ENCODE measurements at places on chromosomes 2 and 18.

- DNase-seq, result no peak
Measured at GRCh38 chr2:9678544-9678943, 47.7 kb upstream of the YWHAQ start.

GRCh38 chr18:55878224-55878623 is 290.2 kb upstream of the TCF4 start:
- DNase-seq, result no peak

- DNase-seq, result no peak
Measured at GRCh38 chr2:225233234-225233633, 166.3 kb upstream of the NYAP2 start.

DNA sequence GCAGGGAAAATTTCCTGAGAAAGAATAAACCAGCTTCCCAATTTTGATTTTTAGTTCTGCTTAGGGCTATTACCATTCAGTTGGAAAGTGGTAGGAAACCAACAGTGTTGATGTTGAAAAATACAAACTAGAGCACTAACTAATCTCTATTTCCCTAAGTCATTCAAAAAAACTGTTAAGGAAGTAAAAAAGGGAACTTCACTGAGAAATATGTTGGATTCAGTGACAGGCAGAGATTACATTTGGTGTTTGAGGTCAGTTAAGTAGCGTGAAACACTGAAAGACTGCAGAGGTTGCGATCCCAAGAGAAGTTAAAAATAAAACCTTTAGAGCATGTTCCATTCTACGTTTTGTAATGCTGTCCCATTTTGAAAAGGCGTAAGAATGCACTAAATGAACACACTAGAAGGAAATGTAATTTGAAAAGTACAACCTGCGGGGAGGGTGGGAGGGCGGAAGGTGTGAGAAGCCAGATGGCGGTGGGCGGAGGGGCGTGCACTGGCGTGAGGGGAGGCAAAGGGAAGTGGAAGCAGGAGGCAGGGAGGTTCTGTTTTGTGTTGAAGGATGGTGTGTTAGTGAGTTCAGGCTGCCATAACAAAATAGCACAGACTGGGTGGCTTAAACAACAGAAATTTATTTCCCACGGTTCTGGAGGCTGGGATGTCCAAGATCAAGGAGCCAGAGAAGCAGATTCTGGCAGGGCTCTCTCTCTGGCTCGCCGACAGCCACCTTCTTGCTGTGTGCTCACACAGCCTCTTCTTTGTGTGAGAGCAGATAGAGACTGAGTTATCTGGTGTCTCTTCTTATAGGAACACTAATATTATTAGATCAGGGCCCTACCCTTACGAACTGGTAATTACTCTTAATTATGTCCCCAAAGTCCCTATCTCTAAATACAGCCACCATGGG is 94.3 kb upstream of the KCTD1 start:
- no peak for DNase-seq

GRCh38 chr2:233223059-233223894 is 28.2 kb upstream of the ATG16L1 start:
- DNase-seq, result no peak

DNA sequence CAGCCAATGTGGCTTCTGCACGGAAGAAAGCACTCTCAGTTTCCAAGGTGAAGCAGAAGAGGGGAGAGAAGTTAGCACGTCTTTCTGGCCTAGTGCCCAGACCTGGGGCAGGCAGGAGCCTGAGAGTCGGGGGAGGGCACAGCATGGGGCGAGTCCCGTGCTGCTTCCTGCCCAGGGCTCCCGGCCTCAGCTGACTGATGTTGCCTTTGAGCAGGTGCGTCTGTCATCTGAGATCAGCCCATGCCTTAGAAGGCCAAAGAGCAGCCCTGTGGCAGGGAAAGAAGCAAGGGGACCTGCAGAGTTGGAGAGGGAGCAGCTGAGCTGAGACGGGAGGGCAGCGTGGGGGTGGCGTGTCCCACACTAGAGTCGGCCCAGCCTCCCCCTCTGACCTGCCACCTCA is 3.3 kb downstream of the KCNIP3 start:
- DNase-seq, result no peak

- no peak for DNase-seq
Measured at GRCh38 chr2:160433466-160434140, 60.0 kb downstream of the RBMS1 start.

DNA sequence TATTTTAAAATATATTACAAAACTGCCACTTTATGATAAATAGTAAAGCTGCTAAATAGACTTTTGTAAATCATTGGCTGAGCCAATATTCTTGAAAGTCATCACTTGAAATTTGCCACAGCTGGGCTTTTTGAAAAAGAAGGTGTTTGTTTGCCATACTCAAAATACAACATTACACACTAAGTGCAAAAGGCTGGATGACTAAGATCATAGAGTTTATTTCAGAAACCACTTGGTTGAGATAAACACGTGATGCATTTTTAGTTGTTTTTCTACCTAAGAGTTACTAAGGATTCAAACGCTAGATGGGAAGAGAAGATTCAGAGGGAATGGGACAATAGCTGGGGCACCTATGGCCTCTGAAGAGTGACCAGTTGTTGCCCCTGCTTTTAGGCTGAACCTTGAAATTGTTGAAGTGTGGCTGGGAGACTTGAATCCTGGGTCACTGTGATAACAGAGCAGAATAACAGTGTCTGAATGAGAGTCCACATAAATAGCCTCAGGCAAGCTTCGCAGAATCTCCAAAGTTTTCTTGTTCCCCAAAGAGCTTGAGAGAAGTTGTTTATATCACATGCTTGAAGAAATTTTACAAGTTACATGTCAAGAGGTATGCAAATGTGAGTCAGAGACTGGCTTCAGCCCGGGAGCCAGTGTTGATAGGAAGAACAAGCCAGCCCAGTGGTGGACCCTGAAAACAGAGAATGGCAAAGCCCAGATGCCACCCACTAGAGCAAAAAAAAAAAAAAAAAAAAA is 409.8 kb downstream of the GPD2 start:
- DNase-seq, result no peak

DNA sequence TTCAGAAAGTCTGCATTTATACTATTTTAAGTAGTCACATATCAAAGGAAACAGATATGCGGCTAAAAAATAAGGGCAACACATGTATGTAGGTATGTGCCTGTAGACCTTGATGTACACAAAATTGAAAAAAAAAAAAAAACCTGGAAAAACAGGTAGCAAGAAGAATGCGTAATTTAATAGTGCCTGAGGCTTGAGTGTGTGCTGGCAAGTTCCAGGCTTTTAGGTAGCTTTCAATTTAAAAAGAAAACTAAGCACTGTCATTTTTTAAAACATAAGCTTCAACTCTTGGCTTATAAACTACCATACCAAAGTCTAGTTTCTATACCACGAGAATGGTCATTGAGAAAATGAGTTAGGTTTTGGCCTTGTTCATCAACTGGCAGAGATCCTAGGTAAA is 72.3 kb downstream of the OTX1 start:
- DNase-seq, result no peak

- no peak for DNase-seq
Measured at GRCh38 chr2:188280811-188281222, 10.9 kb upstream of the GULP1 start.

DNA sequence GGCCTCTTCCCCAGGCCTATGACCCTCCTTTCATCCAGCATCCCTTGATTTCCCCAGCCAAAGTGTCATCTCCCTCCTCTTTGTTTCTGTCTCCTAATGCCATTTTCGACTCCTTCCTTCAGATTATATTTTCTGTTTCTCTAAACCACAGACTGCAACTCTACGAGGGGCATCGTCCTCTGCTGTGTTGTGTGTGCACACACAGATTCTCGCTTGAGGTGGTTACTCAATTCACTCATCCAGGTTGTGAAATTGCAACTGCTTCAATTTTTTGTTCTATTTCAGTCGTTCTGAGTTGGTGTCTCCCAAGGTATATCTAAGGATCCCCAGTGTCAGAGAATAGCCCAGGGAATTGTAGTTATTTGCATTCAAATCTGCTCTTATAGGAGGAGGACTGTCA is 113.5 kb upstream of the NDUFV2 start:
- DNase-seq, result no peak

DNA sequence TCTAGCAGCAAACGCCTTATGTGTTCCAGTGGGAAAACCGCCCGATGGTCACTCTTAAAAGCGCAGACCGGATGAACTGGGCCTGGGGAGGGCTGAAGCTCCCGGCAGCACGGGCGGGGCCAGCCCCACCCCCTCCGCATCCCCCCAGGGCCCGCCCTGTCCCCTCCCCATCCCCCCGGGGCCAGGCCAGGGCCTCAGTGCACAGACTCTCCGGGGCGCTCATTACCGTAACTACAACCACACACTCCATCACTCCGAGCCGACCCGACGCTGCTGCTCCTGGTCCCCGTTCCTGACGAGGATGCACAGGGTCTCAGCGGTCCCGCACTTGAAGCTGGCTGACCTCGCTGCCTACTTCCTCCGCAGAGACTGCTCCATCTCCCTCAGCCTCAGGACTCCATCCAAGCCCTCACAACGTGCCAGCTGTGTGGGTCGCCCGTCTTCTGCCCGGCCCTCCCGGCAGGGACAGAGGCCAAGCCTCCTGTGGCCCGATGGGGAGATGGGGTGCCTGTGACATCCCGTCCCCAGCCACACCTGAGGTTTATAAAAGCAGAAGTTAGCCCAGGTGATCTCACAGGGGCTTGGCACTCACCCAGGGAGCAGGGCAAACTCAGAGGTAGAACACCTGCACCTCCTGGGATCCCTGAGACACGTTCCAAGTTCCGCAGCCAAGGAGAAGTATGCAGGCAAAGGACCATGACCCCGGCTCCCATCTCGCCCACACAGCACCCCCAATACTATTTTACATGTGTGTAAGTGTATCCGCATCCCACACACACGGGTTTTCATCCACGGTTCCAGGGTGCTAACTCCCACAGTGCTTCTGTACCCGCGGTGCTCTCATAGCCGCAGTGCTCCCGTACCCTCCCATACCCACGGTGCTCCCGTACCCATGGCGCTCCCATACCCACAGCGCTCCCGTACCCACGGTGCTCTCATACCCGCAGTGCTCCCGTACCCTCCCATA is 36.0 kb downstream of the SLC66A2 start:
- DNase-seq, result no peak

DNA sequence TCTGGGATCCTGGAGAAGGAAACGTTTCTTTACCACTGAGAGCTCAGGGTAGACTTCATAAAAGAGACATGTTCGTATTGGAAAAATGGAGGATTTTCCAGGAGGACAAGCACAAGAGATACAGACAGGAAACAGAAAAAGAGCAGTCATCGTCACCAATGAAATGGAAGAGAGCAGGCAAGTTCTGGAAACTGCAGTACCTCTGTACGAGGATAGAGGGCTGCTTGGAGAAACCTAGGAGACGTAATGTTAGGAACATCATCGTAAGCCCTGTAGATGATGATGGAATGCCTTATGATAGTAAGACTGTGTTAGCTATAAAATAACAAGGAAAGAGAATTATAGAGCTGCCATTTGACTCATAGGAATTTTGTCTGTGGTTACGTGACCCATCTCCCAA is 121.1 kb upstream of the KLHL14 start:
- DNase-seq, result no peak

- DNase-seq, result no peak
Measured at GRCh38 chr18:11750581-11751310, 61.7 kb downstream of the GNAL start.

DNA sequence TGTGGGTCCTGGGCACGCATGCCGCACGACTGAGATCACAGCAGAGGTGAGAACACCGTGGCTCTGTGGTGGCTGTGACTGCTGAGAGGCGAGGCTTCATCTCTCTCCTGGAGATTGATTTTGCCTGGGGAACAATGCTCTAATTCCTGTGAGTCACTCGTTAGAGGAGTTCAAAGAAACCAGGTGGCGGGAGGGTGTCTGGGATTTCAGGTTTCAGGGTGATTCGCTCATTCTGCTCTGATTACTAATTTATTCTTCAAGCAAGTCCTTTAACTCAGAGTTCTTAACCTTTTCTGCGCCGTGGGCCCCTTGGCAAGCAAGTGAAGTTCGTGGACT is 56.3 kb downstream of the GLI2 start:
- DNase-seq, result no peak

- no peak for DNase-seq
Measured at GRCh38 chr2:119480718-119481142, 43.6 kb downstream of the SCTR start.

DNA sequence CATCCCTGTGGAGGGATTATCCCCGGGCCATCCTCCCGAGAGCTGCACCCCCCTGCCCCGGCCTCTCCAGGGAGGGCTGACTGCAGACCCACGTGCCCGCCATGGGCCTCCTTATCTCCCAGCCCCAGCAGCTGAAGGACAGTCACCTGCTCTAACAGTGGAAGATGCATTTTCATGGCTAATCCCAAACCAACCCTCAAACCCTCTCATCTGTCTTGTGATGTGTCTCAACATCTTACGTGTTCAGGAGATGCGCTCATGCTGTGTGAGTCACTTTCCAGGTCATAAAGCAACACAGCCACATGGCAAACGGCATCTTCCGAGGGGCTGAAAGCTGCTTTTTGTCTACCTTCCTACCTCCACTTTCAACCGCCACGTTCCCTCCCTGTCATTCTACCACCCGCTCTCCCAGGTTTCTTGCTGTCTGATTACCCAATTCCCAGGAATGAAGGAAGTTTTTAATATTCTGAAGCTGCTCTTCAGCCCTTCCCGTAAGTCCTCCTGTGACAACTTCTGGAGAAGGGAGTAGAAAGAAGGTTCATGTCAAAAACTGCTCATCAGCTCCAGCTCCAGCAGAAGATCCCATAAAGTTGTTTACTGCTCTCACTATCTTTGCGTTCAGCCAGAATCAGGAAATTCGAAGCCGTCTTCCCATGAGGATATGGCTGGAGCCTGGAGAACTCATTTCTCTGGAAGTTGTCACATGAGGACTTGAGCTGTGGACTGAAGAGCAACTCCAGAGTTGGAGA is 54.5 kb downstream of the MBP start:
- DNase-seq, result no peak

DNA sequence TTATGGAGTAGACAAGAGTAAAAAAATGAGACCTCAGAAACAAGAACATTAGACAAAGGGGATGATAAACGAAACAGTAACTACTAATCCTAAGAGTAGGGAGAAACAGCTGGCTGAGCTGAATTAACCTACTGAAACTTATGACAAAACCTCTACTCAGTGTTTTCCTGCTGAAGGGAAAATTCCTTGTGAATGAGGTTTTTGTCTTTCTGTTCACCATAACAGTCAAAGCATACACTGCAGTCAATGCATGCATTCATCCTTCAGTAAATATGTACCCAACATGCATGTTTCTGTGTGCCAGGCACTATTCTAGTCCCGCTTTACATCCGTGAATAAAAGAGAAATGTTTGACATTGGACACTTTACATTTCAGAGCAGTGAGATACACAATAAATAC is 805.6 kb upstream of the KLHL29 start:
- no peak for DNase-seq

DNA sequence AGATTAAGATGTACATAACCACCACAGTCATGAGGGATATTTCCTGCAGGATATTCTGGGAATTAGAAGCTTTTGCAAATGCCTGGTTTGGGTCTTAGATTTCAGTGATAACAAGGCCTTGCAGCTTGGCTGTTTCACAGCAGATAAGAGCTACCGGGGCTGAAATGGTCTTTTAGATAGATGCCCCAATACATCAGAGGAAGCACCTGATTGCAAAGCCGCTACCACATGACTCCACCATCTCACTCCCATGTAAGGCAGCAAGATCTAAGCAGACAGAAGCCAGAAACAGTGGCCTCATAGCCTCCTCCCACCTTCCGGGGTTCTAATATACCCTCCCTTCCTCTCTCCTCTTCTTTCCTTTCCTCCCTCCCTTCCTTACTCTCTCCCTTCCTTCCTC is 31.1 kb upstream of the EPG5 start:
- no peak for DNase-seq
